ENCODE measurements at places on chromosomes 13 and 19.

DNA sequence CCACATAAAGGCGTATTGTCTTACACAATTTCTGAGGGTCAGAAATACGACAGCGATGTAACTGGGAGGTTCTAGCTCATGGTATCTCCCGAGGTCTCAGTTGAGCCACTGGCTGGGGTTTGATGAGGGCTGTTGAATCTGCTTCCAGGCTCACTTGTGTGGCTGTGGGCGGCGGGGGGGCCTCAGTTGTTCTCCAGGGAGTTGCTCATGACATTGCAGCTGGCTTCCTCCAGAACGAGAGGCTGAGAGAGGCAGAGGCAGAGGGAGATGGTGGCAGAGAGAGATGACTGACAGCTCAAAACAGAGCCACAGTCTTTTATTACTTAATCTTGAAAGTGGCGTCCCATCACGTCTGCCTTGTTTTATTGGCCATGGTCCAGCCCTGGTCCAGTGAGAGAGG, 6.2 kb upstream of the NLRP5 start:
- DNase-seq, result no peak

- DNase-seq, result no peak
Measured at GRCh38 chr13:110408286-110408685, 101.2 kb downstream of the COL4A2 start.

GRCh38 chr13:56201834-56202233, 938.9 kb upstream of the PRR20A start:
- DNase-seq, result no peak

- no peak for DNase-seq
Measured at GRCh38 chr19:43609872-43610271, 2.0 kb upstream of the SRRM5 start.

GRCh38 chr19:38695317-38695683, 47.9 kb downstream of the ACTN4 start:
- no peak for DNase-seq

- no peak for DNase-seq
Measured at GRCh38 chr19:35037716-35038622, 3.6 kb upstream of the HPN start.

Measured in GM04504 (cell line).